ENCODE measurements at places on chromosomes 3 and 15.

GRCh38 chr15:60667190-60667868 is 188.4 kb upstream of the ICE2 start:
- no peaks in the 10 kb centered on the region for H3K36me3 ChIP-seq
- no peaks in the 10 kb centered on the region for H3K27me3 ChIP-seq
- H3K4me3 ChIP-seq: no peak overlapping the region
- DNase-seq: no peak

DNA sequence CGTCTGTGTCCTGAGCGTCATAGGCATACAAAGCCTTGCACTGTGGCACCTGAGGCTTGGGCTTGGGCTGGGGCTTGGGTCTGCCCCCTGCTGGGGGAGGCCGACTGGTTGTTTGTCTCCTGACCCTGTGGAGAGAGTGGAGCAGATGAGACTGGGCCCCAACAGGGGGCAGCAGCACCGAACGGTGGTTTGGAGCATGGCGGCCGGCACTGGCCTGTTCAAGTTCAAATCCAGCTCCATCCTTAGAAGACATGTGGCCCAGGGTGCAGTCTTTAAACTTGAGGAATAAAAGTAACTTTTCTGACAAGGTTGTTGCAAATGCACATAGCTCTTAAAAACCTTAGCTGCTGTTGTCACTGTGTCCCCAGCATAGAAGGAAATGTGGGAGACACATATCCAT is 33.3 kb downstream of the CCNB2 start:
- no peaks in the 10 kb centered on the region for H3K4me1 ChIP-seq
- DNase-seq: no peak
- H3K4me3 ChIP-seq: no peak overlapping the region
- no peak overlapping the region for H3K27ac ChIP-seq

DNA sequence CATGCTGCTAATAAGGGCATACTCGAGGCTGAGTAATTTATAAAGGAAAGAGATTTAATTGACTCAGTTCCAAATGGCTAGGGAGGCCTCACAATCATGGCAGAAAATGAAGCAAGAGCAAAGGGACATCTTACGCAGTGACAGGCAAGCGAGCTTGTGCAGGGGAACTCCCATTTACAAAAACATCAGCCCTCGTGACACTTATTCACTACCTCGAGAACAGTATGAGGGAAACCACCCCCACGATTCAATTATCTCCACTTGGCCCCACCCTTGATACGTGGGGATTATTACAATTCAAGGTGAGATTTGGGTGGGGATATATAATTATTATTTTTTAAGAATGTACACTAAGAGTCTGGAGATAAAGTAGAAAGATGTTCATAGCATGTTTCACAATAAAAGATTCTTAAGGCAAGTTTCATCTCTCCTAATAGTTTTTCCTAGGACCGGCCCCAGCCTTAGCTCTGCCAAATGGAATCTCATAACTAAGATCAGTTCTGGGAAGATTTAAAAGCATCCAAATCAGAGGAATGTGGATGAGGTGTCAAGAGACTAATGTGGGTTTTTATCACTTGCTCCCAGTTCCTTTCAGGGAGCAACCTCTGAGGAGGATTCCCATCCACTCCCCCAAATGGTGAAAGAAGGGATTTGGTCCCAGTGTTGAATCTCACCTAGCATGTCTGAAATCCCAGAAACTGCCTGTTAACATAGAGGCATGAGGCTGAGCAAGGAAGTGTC is 221.0 kb downstream of the ZMAT3 start:
- H3K36me3 ChIP-seq: no peaks in the 10 kb centered on the region
- no peak overlapping the region for H3K27ac ChIP-seq
- no peak overlapping the region for H3K4me3 ChIP-seq
- H3K27me3 ChIP-seq: no peaks in the 10 kb centered on the region
- H3K4me1 ChIP-seq: peaks cover 13% of the 10 kb centered on the region

GRCh38 chr15:70586241-70586640 is 177.1 kb downstream of the UACA start:
- DNase-seq: no peak
- no peaks in the 10 kb centered on the region for H3K36me3 ChIP-seq
- no peaks in the 10 kb centered on the region for H3K27me3 ChIP-seq
- no peak overlapping the region for H3K27ac ChIP-seq

- H3K27me3 ChIP-seq: no peaks in the 10 kb centered on the region
- H3K36me3 ChIP-seq: peaks cover 7% of the 10 kb centered on the region
- H3K4me1 ChIP-seq: no peaks in the 10 kb centered on the region
- no peak overlapping the region for H3K4me3 ChIP-seq
These were observed 19.2 kb upstream of the KPNA1 start for GRCh38 chr3:122533931-122534334.

GRCh38 chr3:111588527-111588926 is 6.6 kb downstream of the ZBED2 start:
- no peak for DNase-seq
- no peaks in the 10 kb centered on the region for H3K36me3 ChIP-seq

GRCh38 chr3:61532739-61533500 is 28.5 kb upstream of the PTPRG start:
- no peak overlapping the region for H3K4me3 ChIP-seq
- no peaks in the 10 kb centered on the region for H3K36me3 ChIP-seq
- no peak overlapping the region for H3K27ac ChIP-seq
- H3K27me3 ChIP-seq: no peaks in the 10 kb centered on the region
- no peak for DNase-seq
- H3K4me1 ChIP-seq: no peaks in the 10 kb centered on the region

DNA sequence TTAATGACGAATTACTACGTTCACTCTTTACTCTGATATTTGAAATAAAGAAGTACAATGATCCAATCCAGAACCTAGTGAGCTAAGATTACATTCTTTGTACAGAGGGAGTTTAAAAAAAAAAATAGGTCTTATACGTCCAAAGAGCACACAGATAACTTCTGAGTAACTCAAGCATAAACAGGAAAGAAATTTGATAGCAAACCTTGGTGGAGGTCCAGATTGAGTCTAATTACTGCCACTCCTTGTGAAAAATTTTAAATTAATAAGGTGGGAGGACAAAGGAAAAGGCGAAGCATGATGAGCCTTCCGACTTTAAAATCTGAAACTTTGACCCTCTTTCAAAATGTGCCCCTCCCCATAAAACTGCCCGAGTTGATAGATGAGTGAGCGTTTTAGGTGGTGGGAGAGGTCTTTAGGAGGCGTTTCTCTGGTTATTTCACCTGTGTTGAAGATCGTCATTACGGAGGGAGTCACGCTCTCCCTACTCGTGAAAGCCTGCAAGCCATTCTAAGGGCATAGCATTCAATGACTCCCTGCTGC is 127.0 kb upstream of the ROBO2 start:
- H3K36me3 ChIP-seq: no peaks in the 10 kb centered on the region
- H3K4me3 ChIP-seq: no peak overlapping the region
- no peaks in the 10 kb centered on the region for H3K4me1 ChIP-seq
- no peak for DNase-seq

GRCh38 chr3:30695302-30696061 is 89.1 kb downstream of the TGFBR2 start:
- no peak for DNase-seq
- H3K36me3 ChIP-seq: peaks cover 4% of the 10 kb centered on the region
- no peaks in the 10 kb centered on the region for H3K4me1 ChIP-seq
- H3K4me3 ChIP-seq: no peak overlapping the region
- no peaks in the 10 kb centered on the region for H3K27me3 ChIP-seq

DNA sequence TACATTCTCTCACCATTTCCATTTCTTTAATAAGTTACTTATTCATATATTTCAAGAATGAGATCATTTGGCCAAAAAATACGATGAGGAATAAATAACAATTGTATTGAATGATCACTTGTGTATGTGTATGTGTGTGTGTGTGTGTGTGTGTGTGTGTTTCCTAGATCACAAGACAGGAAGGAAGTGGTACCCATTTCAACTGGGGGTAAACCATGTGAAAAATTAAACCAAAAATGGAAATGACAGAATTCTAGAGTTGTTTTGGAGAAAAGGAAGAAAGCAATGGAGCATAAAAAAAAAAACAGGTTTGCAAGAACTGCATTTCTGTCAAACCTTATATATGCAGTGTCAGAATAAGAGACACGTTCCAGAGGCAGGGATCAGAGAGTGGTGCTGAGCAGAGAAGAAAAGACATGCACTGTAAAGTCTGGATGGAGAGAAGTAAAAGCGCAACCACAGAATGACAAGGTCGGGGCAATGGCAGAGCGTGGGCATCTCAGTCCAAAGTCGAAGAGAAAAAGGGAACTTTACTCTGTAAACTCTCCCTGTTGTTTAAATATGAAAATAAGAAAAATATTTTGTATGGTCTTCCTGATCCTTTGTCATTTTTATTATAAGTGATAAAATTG is 75.5 kb downstream of the PEX5L start:
- H3K4me3 ChIP-seq: no peak overlapping the region
- no peak overlapping the region for H3K27ac ChIP-seq
- no peak for DNase-seq
- H3K36me3 ChIP-seq: no peaks in the 10 kb centered on the region
- no peaks in the 10 kb centered on the region for H3K4me1 ChIP-seq

DNA sequence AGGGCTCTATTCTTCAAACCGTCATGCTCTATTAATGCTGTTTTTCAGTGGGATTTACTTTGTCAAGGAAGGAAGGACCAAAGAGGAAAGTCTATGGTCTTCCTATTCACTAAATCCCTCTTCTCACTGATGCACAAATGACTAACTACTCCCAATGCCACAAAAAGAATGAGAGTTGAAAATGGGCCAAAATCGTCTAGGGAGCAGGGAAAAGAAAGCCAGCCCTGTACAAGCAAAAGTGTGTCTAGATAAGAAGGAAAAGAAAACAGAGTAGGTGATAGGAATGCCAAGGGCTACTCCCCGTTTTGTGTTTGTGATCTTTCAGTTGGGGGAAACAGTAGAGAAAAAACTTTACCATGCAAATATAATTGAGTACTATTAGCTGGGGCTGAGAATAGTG is 97.2 kb upstream of the TMCO5A start:
- H3K27me3 ChIP-seq: no peaks in the 10 kb centered on the region
- no peak for DNase-seq
- H3K36me3 ChIP-seq: no peaks in the 10 kb centered on the region
- H3K4me1 ChIP-seq: no peaks in the 10 kb centered on the region

DNA sequence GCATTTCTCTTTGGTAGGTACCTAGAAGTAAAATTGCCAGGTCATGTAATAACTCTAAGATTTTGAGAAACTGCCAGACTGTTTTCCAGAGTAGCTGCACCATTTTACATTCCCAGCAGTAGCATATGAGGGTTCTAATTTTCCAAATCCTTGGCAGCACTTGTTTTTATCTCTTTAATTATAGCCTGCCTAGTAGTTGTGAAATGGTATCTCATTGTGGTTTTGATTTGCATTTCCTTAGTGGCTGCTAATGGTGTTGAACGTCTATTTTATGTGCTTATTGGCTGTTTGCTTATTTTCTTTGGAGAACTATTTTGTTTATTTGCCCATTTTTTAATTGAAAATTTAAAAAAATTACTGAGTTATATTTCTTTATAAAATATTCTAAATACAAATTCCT is 117.9 kb downstream of the TCF12 start:
- no peak overlapping the region for H3K4me3 ChIP-seq
- H3K36me3 ChIP-seq: no peaks in the 10 kb centered on the region
- no peak for DNase-seq
- H3K4me1 ChIP-seq: no peaks in the 10 kb centered on the region
- H3K27ac ChIP-seq: no peak overlapping the region

- H3K4me3 ChIP-seq: no peak overlapping the region
- H3K36me3 ChIP-seq: no peaks in the 10 kb centered on the region
- H3K27me3 ChIP-seq: no peaks in the 10 kb centered on the region
- H3K4me1 ChIP-seq: peaks cover 7% of the 10 kb centered on the region
- DNase-seq: peak; percentile 85
These were observed 103.1 kb downstream of the CMSS1 start for GRCh38 chr3:99920481-99921376.

DNA sequence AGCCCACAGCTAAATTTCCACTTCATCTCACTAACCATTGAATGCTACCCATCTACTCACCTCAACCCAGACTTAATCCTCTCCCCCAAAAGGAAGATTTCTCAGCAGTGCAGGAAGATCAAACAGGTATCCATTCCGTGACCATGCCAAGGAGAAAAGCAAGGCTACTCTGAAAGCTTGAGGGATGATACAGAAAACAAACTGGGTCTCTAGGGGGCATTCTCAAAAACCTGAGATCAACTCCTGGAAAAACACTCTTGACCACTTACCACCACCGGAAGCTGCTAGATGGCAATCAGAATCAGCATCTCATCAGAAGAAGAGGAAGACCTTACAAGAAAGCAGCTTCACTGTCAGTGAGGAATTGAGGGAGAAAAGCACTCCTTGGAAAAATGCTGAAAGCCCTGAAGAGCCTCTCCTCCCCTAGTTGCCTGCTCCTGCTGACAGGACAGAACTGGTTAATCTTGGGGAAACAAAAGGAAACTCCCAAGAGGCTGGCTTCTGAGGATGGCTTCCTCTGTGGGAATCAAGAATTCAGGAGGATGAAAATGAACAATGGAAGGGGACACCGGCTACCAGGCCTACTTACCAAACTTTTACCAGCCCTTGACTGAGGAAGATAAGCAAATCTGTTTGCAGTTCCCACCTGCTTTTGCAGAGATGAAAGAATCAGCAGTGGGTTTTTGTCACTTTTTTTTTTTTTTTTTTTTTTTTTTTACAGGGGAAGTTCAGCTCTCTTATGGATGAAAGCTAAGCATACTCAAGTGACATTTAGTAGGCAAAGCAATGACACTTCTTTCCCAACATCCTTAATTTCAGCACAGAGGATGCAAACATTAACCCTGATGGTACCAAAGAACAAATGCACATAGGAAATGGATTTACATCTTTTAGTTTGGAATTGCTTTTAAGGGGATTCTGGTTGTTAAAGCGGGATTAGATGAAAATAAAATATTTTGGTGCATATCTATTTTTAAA is at the start of gene ATP8B4:
Gene ATP8B4 (minus strand): TSS at position 171 of the 978 bp plus-strand sequence. CDS start 12,267 bp downstream, outside the sequence.
- H3K4me3 ChIP-seq: no peak within 1 kb of the TSS
- no peaks in the 10 kb centered on the region for H3K4me1 ChIP-seq
- H3K36me3 ChIP-seq: no peaks in the 10 kb centered on the region
- H3K27ac ChIP-seq: no peak within 1 kb of the TSS
- DNase-seq: no peak
- H3K27me3 ChIP-seq: no peaks in the 10 kb centered on the region
